ENCODE measurements at places on chromosomes 16 and 17.

GRCh38 chr17:49497148-49498028, 2.3 kb downstream of the NGFR start:
- DNase-seq = peak; percentile 91

- no peak for DNase-seq
These were observed 5.1 kb downstream of the CCL18 start for GRCh38 chr17:36069136-36069535.

DNA sequence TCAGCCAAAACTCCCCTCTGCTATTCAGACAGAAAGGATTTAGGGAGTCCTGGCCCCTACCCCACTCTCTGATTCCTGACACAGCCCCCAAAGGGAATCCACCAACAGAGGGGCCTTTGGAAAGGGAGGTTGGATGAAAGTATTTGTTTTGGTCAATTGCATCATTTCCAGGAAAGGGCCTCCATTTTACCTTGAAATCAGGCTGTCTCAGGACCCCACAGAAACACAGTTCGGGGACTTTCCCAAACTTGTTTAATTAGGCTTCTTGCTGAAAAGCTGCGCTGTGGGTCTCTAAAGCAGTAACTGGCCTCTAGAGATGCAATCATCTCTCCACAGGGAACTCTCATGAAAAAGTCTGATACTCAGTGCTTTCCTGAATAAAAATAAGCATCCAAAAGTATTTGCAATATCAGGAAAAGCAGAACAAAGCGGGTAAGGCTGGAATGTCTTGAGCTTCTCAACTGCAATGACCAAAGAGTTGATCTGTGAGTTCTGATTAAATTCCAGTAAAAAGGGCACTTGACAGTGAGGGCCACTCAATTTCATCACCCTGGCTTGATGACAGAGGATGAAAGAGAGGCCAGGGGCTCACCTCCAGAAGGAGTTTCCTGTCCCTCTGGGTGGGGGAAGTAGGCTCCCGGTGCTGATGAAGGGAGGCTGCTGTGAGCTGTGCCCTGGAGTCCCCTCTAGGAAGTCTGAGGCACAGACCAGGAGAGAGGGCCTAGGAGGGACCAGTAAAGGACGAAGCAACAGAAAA, 36.3 kb downstream of the LYRM9 start:
- DNase-seq = no peak

- DNase-seq = no peak
These were observed 230.6 kb downstream of the IRF8 start for GRCh38 chr16:86129541-86129940.

DNA sequence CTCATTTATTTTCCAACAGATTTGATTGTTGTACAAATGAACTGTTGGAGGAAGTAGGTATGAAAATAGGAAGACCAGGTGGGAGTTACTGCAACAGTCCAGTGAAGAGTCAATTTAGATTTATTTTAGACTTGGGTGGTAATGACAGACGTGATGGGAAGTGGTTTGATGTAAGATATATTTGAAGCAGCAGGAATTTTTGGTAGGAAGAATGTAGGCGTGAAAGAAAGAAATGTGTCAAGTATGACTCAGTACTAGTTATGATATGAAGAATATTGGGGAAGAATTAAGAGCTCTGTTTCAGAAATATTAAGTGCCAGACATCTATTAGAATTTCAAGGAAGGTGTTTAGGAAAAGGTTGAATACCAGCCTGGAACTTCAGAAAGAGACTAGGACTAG, 247.9 kb upstream of the AXIN2 start:
- no peak for DNase-seq

DNA sequence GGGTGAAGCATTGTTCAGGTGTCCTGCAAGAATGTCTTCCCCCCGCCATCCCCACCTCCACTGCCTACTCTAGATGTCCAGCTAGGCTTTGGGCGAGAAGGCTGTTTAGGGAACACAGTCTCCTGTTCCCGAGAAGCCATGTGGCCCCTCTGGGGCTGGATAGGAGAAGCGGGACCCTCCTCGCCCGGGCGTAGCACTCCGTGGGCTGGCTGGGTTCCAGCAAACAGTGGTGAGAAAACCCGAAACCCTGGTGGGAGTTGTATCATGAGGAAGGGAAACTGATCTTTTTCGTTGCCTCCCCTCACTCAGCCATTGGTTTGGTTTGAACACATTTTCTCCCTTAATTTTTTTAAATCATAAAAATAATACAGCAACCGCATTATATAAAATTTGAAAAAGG, 56.6 kb downstream of the IRF8 start:
- no peak for DNase-seq

DNA sequence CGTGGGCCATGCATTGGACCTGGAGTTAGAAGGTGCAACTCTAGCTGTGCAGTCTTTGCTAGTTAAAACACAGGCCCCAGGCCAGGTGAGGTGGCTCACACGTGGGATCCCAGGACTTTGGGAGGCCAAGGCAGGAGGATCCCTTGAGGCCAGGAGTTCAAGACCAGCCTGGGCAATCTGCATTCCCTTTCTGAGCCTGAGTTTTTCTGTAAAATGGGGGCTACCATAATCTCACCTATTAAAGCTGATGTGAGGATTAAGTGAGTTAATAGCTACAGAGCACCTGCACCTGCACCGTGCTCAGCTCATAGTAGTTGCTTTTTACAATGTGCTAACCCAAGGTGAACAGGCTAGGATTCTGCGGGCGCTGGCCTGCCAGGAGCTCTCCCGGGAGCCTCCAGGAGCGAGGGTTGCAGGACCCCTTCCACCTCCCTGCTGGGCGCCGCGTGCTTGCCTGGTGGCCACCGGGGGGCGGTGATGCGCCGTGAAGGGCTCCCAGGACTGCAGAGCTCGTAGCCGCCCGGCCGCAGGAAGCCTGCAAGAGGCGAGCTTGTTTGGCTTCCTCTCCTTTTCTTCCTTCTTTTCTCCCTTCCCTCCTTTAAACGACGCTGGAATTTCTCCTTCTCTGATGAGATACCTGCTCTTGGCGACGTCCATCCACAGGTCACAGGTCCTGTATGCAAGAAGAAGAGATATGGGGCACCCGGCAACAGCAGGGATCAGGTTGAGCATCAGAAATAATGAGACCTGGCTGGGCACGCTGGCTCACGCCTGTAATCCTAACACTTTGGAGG, 51.3 kb downstream of the ZFP90 start:
- DNase-seq = no peak

GRCh38 chr17:72591289-72592241, 470.7 kb downstream of the SOX9 start:
- peak; percentile 78 for DNase-seq

DNA sequence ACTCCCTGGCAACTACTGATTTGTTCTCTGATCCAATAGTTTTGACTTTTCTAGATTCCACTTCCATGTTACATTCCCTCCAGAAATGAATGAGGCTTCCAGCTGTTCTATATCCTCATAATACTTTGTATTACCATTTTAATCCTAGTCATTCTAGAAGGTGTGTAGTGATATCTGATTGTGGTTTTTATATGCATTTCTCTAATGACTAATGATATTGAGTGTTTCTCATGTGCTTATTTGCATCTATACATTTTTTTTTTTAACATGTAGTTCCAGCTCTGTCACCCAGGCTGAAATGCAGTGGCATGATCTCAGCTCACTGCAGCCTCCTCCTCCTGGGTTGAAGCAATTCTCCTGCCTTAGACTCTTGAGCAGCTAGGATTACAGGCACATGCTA, 7.3 kb downstream of the ADGRG5 start:
- no peak for DNase-seq

DNA sequence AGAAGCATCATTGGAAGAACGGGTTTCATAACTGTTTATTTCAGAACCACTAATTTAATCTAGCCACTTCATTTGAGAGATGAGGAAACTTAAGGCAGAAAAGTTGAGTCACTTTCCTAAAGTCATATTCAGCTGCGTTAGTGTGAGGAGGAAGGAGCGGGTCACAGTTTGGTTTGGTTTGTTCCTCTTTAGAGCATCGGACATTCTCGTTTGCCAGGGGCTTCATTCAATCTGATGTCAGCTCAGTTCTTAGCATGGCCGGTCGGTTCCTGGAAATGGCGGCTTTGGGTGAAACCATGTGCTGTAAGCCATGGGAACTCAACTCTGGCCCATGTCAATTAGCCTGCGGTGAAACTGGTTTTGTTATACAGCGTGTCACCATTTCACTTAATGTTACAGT, 186.5 kb downstream of the LGALS9B start:
- DNase-seq = no peak

- no peak for DNase-seq
These were observed 54.6 kb downstream of the PRKCA start for GRCh38 chr17:66357037-66357436.

DNA sequence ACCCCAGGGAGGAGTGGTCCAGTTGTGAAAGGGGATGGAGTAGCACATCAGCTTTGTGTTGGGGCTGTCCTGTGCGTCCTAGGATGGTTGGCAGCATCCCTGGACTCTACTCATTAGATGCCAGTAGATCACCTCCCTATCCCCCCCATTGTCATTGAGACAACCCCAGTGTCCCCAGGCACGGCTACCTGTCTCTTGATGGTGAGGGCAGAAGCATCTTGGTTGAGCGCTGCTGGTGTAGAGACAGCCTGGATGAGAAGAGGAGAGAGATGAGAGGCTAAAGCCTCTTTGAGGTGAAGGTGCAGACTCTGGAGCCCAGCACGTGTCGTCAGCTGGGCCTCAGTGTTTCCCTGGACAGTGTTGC, 55.4 kb downstream of the TNFRSF13B start:
- DNase-seq = peak; percentile 49

DNA sequence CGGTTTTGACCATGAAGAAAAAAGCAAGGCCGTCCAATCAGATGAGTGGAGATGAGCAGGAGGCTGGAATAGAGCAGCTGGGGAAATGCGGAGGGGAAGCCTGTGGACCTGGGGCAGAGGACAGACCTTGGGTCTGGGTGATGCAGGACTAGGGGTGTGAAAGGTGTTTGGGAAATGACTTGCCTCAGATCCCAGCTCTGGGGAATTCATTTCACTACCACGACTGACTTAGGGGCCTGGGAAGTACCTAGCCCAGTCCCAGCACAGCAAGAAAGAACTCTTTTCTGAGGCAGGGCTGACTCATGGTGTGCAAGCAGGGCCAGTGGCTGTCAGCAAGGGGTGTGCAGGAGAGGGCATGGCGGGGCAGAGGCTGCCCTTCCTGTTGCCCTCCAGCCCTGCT, 14.8 kb downstream of the DNAI2 start:
- DNase-seq = no peak

DNA sequence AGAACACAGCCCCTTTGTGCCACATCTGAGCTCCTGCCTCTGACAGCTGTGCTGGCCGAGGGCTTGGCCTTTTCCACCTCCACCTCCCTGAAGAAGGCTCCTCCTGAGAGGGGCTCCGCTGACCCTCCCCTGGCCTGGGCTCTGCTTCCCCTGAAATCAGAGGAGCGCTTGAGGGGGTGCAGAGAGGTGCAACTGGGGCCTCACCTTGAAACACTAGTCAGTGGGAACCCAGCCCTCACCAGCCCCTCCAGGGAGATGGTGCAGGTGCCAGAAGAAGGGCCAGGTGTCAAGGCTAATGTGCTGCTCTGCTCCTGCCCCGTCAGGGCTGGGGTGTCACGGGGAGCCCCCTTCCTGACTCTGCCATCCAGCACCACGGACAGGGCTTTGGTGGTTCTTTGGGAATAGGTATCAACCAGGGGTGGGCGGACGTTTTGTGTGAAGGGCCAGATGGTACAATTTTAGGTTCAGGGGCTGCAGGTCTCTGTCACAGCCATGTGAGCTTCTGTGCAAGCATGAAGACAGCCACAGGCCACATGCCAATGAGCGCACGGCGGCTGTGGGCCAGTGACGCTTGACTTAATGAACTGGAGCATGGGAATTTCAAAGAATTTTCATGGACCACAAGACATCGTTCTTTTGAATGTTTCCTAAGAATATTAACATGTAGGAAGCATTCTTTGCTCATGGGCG, 2.1 kb upstream of the ZG16B start:
- peak; percentile 42 for DNase-seq

GRCh38 chr17:74842146-74842598, 17.5 kb downstream of the GRIN2C start:
- DNase-seq = no peak

DNA sequence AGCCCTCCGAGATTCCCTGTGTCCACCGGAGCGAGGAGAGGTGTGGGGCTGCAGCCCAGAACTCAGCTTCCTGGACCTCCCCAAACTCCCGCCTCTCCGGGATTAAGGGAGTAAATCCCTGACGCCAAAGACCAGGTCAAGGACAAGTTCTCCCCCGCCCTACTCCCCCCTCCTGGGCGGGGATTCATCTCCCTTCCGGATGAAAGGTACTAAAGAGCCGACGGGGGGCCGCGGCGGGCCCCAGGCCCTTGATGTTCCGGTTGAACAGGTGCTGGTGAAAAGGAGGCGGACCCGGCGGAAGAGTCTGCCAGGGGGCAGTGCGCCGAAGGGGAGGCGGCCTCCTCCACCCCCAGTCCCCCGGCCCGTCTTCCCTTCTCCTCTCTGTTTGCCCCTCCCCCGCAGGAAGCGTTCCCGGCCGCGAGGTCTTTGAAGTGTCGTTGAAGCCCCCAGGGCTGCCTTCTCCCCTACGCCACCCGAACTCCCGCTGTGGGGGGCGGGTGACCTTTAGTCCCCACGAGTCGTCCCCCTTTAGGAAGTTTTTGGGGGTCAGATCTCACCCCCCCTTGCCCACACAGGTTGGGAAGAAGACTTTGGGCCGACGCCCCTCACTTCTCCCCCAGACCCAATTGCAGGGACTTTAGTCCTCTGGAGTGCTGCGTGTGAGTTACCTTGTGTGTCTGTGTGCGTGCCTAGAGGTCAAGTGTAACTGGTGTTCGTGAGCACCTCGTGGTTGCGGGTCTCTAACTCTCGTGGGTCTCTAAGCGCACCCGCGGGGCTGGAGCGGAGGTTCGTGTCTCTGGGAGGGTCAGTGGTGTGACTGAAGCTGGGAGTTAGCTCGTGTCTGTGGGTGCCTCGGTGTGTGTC, 1.1 kb upstream of the MLLT6 start:
- DNase-seq = peak; percentile 91

DNA sequence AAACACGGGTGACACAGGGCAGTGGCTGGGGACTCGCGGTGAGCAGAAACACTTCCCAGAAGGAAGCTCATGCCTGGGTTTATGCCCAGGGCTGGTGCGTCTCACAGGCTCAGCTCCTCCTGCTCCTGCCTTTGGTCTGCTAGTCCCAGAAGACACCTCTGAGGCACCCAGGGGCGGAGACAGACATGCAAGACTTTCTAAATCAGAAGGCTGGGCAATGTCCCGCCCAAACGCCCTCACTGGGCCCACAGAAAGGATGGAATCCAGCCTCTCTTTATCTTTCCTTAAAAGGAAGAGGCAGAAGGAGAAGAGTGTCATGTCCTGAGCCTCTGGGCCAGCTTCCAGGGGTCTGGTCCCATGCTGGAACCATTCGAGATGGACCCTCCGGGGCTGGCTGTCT, 197.7 kb upstream of the RPL38 start:
- no peak for DNase-seq

GRCh38 chr17:9700754-9701476, 55.6 kb downstream of the USP43 start:
- no peak for DNase-seq

- no peak for DNase-seq
These were observed 1.2 kb downstream of the RFFL start for GRCh38 chr17:35062308-35062707.

- no peak for DNase-seq
These were observed 1.2 kb downstream of the CDT1 start for GRCh38 chr16:88804552-88805339.

DNA sequence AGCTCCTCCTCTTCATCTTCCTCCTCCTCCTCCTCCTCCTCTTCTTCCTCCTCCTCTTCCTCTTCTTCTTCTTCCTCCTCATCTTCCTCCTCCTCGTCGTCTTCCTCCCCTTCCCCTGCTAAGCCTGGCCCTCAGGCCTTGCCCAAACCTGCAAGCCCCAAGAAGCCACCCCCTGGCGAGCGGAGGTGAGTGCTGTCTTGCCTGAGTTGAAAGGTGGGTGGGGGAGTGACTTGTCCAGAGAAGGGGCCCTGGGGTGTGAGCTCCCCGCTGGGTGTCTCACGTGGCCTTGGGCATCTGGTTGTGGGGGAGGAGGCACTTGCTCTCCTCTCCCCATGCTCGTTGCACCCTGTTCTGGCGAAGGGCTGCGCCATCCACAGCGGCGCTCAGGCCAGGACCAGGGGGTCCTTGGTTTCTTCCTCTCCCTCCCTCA, 8.0 kb downstream of the ELOB start:
- DNase-seq = peak; percentile 76

All from posterior vena cava (tissue), 2 donors.